ENCODE measurements at places on chromosomes 3 and 15.
A peak's percentile ranks its signal among the peaks of the same experiment; 100 is the strongest.

GRCh38 chr3:16084887-16085286 is 89.6 kb upstream of the GALNT15 start:
- no peak for DNase-seq

GRCh38 chr15:78048628-78048920 is 28.9 kb downstream of the TBC1D2B start:
- no peak for DNase-seq

GRCh38 chr15:42072141-42072685 is 22.1 kb downstream of the PLA2G4D start:
- no peak for DNase-seq

GRCh38 chr3:181541414-181541813 is 170.3 kb upstream of the SOX2 start:
- DNase-seq = no peak

DNA sequence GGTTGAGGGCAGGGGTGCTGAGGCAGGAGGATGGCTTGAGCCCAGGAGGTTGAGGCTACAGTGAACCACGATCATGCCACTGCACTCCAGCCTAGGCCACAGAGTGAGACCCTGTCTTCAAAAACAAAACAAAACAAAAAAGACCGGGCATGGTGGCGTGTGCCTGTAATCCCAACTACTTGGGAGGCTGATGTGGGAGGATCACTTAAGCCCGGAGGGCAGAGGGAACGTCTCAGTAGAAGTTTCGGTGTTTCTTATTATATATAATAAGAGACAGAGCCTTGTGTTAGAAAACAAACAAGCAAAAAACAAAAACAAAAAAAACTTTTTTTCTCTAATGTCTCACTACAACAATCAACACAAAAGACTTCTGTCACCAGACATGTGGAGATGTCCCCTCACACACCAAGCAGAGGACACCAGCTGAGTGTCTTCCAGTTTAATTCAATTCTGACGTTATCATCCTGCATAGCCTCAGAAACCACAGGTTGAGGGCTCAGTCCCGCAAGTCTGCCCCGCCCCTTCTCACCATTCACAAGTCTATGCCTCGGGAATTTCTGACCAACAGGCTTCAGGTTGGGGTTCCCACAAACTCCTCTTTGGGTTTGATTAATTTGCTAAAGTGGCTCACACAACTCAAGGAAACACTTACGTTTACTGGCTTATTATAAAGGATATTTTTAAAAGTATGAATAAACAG is 24.0 kb upstream of the EIF4A2 start:
- DNase-seq = no peak

DNA sequence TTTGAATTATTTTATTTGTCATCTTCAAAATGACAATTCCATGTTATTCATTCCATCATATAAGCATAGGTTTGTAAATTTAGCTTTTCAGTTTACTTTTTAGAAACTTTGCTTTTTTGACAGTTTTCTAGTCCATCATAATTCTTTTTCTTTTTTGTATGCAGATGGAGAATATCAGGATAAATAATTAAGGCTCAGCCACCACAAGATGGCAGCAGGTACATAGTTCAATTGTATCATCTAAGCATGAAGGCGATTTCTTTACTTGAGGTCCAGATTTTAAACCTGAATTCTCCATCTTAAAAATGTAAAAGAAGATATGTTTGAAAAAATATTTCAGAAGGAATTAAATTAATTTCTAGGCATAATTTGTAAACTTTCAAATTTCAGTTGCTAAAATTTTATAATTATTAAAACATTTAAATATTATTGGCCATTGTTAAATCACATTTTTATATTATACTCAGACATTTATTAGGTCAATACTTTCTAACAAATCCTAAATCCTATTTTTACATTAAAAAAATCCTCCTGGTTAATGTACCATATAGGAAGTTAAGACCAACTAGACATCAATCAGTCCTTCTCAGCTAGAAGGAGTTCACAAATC is 15.1 kb downstream of the PLSCR5 start:
- DNase-seq = peak; percentile 34

All from DMS153 (cell line).